AG08396 (cell line): ENCODE measurements at places on chromosomes 13 and 19.

GRCh38 chr19:18419195-18419698, at the start of gene SSBP4:
Gene SSBP4 (plus strand): TSS chr19:18419398. CDS start chr19:18419649, 251 bp downstream.
- peak; percentile 98 for DNase-seq

GRCh38 chr13:103291798-103292572, 225.8 kb upstream of the SLC10A2 start:
- DNase-seq, result no peak

GRCh38 chr13:103615771-103616170, 549.6 kb upstream of the SLC10A2 start:
- no peak for DNase-seq

DNA sequence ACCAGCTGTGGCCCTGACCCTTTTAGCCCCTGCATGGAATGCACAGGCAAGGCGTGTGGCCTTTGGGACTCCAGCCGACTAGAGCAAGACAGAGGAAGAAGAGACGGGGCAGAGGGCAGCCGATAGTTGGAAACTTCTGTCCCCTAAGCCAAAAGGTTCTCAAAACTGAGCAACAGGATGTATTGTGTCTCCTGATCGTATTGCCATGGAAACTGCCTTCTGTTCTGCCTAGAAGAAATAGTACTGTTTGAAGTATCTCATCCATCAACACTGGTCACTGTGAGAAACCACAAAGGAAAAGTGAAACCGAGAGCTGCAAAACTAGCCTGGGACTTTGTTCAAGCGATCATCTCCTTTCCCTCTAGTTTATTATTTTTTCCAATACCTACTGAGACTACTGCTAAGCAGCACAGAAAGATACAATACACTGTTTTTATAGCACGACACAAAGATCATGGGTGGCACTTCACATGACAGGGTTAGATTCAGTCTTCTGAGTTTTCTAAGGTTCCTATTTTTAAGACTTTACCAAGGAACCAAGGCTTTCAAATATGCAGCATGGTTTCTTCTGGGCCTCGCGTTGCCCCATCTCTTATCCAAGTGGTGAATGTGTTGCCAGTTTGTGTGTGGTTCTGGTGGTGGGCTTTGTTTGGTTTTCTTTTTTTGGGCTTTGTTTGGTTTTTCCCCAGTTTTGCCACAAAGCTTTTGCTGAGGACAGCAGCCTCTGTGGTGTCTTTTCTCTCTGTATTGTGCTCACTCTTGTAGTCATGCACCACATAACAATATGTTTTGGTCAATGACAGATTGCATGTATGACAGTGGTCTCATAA, 49.3 kb upstream of the GPR183 start:
- DNase-seq, result peak; percentile 73
